Cardiac muscle cell (in vitro differentiated cells and primary cell): ENCODE measurements at places on chromosomes 12 and 14.

GRCh38 chr14:68557648-68558047 is 235.2 kb downstream of the ZFP36L1 start:
- H3K36me3 ChIP-seq: no peaks in the 10 kb centered on the region
- peaks cover 9% of the 10 kb centered on the region for H3K4me1 ChIP-seq
- no peak overlapping the region for H3K4me3 ChIP-seq
- H3K27me3 ChIP-seq: no peaks in the 10 kb centered on the region

DNA sequence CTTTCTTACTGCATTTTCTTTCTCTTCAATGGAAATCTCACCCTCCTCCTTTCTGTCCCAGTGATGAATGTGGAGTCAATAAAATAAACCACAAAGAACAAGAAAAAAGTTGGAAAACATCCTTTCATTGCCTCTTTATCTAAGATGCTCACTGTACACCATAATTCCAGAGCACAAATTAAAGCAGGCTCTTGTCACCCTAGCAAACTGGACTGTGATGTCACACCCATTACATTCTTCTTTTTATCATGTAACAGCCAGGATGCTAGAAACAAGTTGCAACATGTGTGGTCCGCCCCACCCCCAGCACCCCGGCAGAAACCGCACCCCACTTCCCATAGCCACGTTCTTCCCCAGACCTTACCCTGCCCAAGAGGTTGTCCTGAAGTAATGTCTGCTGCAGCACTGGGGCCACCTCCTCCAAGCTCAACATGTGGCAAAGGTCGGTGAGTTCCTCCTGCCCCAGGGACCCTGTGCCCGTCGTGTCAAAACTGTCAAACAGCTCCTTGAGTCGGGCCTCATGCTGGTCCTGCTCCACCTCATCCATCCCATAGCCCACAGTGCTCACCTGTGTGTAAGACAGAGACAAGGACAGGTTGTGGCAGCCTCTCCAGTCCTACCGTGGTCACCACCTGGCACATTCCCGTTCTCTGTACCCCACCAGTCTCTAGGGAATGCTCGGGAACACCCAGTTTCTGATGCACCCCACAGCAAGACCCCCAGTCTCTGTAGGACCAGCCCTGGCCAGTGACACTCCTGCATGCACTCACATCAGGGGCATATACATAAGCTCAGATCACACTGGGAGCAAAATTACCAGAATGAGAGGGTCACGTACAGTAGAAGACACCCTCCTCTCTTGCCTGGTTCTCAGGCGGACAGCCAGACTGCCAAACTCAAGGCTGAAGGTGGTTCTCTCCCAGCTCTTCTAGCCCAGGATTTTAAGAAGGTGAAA is 9.2 kb downstream of the NIN start:
- H3K27ac ChIP-seq: no peak overlapping the region
- DNase-seq: no peak
- H3K36me3 ChIP-seq: no peaks in the 10 kb centered on the region
- no peak overlapping the region for H3K4me3 ChIP-seq
- peaks cover 15% of the 10 kb centered on the region for H3K27me3 ChIP-seq

DNA sequence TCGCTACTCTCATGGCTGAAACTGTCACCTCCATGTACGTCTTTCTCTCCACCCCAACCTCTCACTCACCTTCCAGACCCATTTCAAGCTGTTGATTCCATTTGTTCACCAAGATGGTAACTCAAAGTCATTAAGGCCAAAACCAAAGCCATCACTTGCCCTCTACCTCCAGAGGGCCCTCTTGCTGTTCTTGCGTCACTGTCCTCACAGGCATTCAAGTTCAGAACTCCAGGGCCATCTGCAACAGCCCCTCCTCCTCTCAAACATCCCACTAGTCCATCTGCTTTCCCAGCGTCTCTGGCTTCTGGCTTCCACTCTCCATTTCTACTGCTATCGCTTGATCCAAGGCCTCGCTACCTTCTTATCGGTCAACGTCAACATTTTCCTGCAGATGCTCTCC is 74.5 kb downstream of the VWF start:
- H3K36me3 ChIP-seq: no peaks in the 10 kb centered on the region
- no peaks in the 10 kb centered on the region for H3K4me1 ChIP-seq
- no peak for DNase-seq
- no peak overlapping the region for H3K27ac ChIP-seq
- no peaks in the 10 kb centered on the region for H3K27me3 ChIP-seq

DNA sequence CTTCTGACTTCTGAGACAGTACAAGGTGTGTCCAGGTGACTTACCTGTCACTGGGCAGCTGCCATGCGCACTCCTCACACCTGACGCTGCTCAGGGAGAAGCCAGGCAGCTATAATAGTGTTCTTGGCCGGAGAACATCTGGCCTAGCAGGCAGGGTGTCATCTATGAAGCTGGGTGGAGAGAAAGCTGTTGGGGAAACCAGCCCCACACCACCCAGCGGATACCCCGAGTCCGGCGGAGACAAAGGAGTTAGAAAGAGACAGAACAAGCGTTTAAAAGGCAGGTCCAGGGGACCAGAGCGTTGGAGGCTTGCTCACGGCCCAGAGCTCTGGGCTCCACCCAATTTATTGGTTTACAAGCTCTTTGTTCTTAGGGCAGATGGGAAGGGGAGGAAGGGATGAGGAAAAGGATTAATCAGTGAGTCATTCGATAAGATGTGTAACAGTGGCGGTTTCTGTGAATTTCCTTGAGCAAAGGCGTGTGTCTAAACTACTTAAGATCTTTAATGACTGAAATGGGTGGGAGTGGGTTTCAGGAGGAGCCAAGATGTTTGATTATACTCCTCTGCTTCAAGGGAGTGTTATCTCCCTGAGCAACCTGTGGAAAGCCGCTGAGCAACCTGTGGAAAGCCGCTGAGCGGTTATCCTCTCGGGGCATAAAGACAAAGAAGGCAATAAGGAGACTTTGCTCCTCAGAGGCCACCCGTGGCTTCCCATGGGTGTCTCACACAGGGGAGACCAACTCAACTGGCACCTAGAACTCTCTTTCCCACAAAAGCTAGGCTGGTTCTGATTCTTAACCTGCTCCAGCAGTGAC is at the start of gene GALNT8:
Gene GALNT8, plus strand, starts transcription at position 580 of the 816 bp plus-strand sequence. CDS start 278 bp downstream, outside the sequence.
- no peaks in the 10 kb centered on the region for H3K36me3 ChIP-seq
- H3K4me3 ChIP-seq: no peak within 1 kb of the TSS
- H3K27me3 ChIP-seq: no peaks in the 10 kb centered on the region
- no peaks in the 10 kb centered on the region for H3K4me1 ChIP-seq

DNA sequence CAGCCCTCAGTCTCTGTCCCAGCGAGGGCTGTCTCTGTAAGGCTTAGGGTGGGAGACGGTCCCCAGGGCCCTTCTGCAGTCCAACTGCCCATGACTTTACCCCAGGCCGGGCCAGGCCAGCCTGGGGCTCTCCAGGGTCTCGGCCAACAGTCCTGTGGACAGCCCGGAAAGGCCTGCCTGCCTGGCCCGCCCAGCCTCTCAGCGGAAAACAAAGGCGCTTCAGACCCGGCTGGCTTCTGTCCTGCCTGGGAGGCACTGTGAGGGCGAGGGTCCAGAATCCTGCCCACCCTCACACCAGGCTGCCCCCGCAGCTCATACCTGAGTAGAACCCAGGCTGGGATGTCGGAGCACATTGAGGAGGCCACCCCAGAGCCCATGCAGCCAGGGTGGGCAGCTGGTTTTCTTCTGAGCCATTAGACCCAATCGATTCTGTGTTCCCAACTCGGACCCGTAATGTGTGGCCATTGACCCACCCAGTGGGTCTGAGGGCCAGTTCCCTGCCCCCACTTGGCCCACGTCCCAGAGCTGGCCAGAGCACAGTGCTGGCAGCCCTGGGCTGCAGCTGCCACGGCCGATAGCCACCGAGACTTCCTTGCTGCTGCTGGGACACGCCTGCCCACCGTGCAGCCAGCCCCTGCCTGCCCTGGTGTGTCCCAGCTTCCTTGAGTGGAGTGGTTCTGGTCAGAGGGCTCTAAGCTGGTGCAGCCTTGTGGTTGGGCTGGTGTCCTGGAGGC is 1.6 kb downstream of the CRIP2 start:
- H3K27ac ChIP-seq: peak overlapping the region; percentile 90

DNA sequence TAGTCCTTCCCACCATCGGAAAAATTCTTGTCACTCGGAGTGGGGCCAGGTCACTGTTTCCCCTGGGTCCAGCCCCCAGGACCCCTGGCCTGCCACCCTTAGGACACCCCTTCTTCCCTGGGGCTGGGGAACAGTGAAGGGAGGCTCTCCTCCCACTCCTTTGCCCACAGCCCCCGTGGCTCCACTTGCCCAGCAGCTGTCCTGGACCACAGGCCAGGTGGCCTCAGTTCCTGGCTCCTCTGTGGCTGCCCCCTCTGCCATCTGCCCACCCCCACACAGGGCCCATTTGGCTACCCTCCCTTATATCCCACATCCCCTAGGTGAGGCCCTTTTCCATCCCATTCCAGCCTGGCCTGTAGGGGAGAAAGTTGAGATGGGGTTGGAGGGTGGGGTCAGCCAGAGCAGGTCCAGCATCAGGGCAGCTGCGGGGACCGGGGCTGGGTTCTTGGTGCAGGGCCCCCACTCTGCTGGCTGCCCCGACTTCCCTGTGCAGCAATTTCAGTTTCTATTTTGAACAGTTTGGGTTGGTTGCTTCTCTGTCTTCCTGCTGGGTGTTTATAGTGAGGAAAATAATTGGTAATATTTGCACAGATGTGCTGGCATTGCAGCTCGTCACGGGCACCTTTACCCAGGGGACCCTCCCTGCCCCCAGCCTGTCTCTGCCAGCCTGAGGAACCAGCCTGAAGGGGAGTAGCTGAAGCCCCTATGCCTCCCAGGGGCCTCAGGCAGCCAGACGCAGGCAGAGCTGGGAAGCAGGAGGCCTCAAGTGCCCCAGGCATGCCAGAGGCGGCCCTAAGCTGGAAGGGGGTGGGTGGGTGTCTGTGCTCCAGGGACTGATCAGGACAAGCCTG is 23.4 kb downstream of the SYNDIG1L start:
- no peaks in the 10 kb centered on the region for H3K27me3 ChIP-seq
- DNase-seq: peak; percentile 35
- no peak overlapping the region for H3K4me3 ChIP-seq
- H3K36me3 ChIP-seq: no peaks in the 10 kb centered on the region

GRCh38 chr14:100684961-100685360 is 41.7 kb upstream of the DLK1 start:
- no peak overlapping the region for H3K4me3 ChIP-seq
- peaks cover 5% of the 10 kb centered on the region for H3K4me1 ChIP-seq
- no peaks in the 10 kb centered on the region for H3K36me3 ChIP-seq
- DNase-seq: no peak
- no peak overlapping the region for H3K27ac ChIP-seq

- H3K36me3 ChIP-seq: peaks cover 6% of the 10 kb centered on the region
- H3K27ac ChIP-seq: peak overlapping the region; percentile 95
- H3K27me3 ChIP-seq: no peaks in the 10 kb centered on the region
Observed at GRCh38 chr14:93956514-93957332, 19.6 kb downstream of the ASB2 start.

DNA sequence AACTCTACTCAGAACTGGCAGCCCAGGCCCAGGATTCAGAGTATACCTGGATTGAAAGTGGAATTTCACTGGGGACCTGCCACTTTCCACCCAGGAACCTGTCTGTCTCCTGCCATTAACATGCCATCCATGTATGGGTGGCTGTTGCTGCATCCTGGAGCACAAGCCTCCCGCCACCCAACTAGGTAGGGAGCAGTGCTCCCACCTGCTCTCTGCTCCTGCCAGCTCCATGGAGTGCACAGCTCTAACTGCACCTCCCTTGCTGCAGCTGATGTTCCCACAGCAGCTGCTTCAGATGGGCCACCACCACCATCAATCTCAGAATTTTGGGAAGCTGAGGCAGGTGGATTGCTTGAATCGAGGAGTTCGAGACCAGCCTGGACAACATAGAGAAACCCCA is 17.1 kb upstream of the NTS start:
- H3K36me3 ChIP-seq: no peaks in the 10 kb centered on the region
- DNase-seq: no peak
- H3K27me3 ChIP-seq: no peaks in the 10 kb centered on the region
- H3K4me1 ChIP-seq: no peaks in the 10 kb centered on the region
- no peak overlapping the region for H3K27ac ChIP-seq

DNA sequence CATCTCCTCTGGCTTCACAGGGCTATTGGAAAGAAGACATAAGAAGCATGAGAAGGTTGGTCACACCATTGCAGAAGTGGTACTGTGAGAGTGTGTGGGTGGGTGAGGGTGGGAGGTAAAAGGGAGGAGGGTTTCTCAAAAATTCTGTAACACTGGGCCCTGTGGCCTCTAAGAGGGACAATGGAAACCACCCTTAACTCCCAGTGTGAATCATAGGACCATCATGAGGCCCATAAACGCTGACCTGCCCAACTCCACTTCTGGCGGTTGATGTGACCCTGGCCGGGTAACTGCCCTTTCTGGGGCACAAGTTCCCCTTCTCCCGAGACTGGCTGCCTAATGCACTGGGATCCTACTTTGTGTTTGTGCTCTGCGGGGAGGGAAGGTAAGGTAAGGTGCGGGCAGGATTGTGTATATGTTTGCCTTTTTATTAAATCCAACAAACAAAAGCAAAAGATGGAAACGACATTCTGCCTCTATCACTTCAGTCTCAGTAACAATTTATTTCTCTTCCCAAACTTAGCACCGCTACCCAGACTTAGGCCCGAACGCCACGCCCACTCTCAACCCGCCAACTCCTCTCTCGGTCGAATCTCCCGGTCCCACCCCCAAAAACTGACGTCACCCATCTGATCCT is 551 bp downstream of the METTL1 start:
- DNase-seq: peak; percentile 94
- H3K27ac ChIP-seq: peak overlapping the region; percentile 86
- H3K27me3 ChIP-seq: peaks cover 15% of the 10 kb centered on the region
- H3K4me1 ChIP-seq: peaks cover 4% of the 10 kb centered on the region

GRCh38 chr12:52402873-52403540 is 3.1 kb downstream of the KRT82 start:
- H3K36me3 ChIP-seq: no peaks in the 10 kb centered on the region
- no peak overlapping the region for H3K4me3 ChIP-seq
- H3K4me1 ChIP-seq: no peaks in the 10 kb centered on the region
- no peak overlapping the region for H3K27ac ChIP-seq
- H3K27me3 ChIP-seq: peaks cover 13% of the 10 kb centered on the region

- no peak for DNase-seq
- peaks cover 53% of the 10 kb centered on the region for H3K36me3 ChIP-seq
- H3K27ac ChIP-seq: peak overlapping the region; percentile 8
- no peak overlapping the region for H3K4me3 ChIP-seq
- H3K4me1 ChIP-seq: no peaks in the 10 kb centered on the region
Observed at GRCh38 chr12:14460212-14460841, 94.8 kb downstream of the ATF7IP start.

GRCh38 chr12:12735301-12735700 is 18.1 kb downstream of the CDKN1B start:
- peak; percentile 60 for DNase-seq
- H3K27ac ChIP-seq: peak overlapping the region; percentile 21
- H3K4me3 ChIP-seq: no peak overlapping the region
- peaks cover 21% of the 10 kb centered on the region for H3K4me1 ChIP-seq
- no peaks in the 10 kb centered on the region for H3K36me3 ChIP-seq

DNA sequence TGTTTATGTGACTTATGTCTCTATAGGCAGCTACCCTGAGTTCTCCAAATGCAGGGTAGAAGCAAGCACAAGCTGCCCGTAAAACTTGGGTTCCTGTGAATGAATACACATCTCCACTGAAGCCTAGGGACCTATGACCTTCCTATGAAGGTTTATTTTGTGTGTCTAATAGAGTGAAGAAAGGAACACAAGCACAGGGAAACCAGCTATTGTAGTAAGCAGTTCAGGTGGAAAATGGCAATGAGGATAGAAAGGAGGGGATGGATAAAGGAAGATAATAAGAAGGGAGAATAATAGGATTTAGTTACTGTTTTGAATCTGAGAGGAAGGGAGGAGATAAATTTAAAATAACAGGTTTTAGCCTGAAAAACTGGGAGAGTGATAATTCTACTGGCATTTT is 2.4 kb downstream of the PFKM start:
- peaks cover 45% of the 10 kb centered on the region for H3K4me1 ChIP-seq
- H3K4me3 ChIP-seq: no peak overlapping the region
- DNase-seq: no peak
- peaks cover 5% of the 10 kb centered on the region for H3K36me3 ChIP-seq
- no peaks in the 10 kb centered on the region for H3K27me3 ChIP-seq
